Suprapubic skin (tissue), 4 donors: ENCODE measurements at places on chromosomes 5 and 9. TPM values are rescaled to one million over a fixed set of nuclear protein-coding genes. Genes with fewer than 3 reads are reported as not detected.

- peak overlapping the region; percentile 74 for H3K4me3 ChIP-seq
- peaks cover 54% of the 10 kb centered on the region for H3K27me3 ChIP-seq
- no peak for DNase-seq
- H3K36me3 ChIP-seq: no peaks in the 10 kb centered on the region
- H3K4me1 ChIP-seq: peaks cover 38% of the 10 kb centered on the region
Measured at GRCh38 chr5:179342577-179342976, 2.7 kb downstream of the ADAMTS2 start.

- H3K36me3 ChIP-seq: no peaks in the 10 kb centered on the region
- H3K27ac ChIP-seq: no peak overlapping the region
- H3K27me3 ChIP-seq: no peaks in the 10 kb centered on the region
- peaks cover 14% of the 10 kb centered on the region for H3K4me1 ChIP-seq
Measured at GRCh38 chr5:14009575-14009974, 65.1 kb upstream of the DNAH5 start.

DNA sequence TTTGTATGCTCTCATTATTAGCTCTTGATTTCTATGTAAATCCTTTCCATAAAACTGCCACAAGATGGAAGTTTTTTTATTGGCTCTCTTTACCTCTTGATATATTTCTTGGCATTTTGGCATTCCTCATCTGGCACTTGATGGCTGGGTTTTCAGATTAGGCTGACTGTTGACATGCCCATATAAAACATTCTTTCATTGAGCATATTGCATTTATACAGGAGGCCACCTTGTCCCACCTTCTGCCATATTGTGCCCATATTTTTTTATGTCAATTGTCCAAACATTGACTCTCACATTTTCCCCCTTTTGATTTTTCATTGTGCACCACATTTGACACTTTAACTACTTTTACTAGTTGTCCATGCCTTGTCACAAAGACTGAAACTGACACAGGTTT, 182.9 kb downstream of the MEF2C start:
- H3K27ac ChIP-seq: no peak overlapping the region
- no peaks in the 10 kb centered on the region for H3K36me3 ChIP-seq
- H3K4me3 ChIP-seq: no peak overlapping the region

DNA sequence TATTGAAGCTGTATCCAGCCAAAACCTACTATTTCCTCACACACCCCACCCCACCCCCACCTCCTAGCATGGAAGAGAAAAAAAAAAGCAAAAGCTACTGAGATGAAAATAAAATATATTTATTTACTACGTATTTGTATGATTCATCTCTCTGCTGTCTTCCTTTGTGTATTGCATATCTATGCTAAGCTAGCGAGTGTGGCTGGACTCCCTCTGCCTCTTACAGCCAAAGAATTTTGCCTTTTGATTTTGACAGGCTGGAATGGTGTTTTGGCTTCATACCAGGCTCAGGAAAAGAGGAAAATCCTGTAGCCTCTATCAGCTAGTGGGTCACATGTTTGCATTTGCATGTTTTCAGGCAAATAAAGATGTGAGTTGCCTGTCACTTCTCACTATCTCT, 2.2 kb downstream of the ABLIM3 start:
- DNase-seq: no peak
- H3K4me1 ChIP-seq: peaks cover 35% of the 10 kb centered on the region
- no peaks in the 10 kb centered on the region for H3K36me3 ChIP-seq
- H3K27ac ChIP-seq: peak overlapping the region; percentile 72

OCLN gene
- 38.3 TPM for total RNA-seq

- peaks cover 2% of the 10 kb centered on the region for H3K4me1 ChIP-seq
- no peak overlapping the region for H3K4me3 ChIP-seq
- H3K36me3 ChIP-seq: no peaks in the 10 kb centered on the region
- H3K27me3 ChIP-seq: no peaks in the 10 kb centered on the region
Measured at GRCh38 chr5:79505138-79505537, 8.8 kb downstream of the HOMER1 start.

GRCh38 chr5:8826508-8826907, 719.4 kb downstream of the SEMA5A start:
- H3K4me1 ChIP-seq: no peaks in the 10 kb centered on the region
- H3K27ac ChIP-seq: no peak overlapping the region
- H3K27me3 ChIP-seq: no peaks in the 10 kb centered on the region
- DNase-seq: no peak

DNA sequence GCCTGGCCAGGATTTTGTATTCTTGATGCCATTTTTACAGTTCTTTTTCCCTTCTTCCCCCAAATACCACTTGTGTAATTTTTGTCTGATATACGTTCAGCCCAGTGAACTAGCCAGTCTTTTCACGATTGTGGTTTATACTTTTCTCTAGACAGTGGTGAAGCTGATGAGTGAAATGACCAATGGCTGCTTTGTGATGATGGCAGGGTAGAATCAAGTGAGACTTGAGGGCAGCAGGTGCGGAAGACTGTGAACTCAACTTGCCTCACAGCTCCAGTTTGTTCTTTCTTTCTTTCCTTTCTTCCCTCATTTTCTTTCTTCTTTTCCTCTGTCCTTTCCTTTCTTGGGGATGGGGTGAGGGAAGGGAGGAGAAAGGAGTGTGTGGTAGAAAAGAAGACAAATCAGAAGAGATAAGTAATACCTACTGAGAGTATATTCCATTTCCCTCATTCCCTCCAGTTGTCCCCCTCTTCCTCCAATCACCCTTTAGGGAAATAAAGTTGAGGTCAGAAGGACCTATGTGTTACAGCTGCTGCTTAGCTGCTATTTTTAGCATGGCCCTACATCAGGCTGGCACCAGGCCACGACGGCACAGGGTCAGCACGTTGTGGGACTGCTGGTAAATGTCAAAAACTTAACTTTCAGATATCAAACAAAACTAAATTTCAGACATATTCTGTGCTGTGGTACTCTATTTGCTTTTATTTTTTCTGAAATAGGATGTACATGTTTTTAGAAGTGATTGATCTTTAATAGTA, 12.3 kb downstream of the ZSWIM6 start:
- peaks cover 13% of the 10 kb centered on the region for H3K4me1 ChIP-seq
- H3K27me3 ChIP-seq: no peaks in the 10 kb centered on the region
- no peaks in the 10 kb centered on the region for H3K36me3 ChIP-seq
- no peak overlapping the region for H3K27ac ChIP-seq

- H3K36me3 ChIP-seq: peaks cover 23% of the 10 kb centered on the region
- DNase-seq: no peak
- peaks cover 50% of the 10 kb centered on the region for H3K4me1 ChIP-seq
- peak overlapping the region; percentile 75 for H3K4me3 ChIP-seq
- H3K27ac ChIP-seq: peak overlapping the region; percentile 92
Measured at GRCh38 chr5:58458743-58459145, 1.1 kb downstream of the PLK2 start.

GRCh38 chr9:115794921-115795475, 358.6 kb upstream of the PAPPA start:
- DNase-seq: no peak
- no peak overlapping the region for H3K27ac ChIP-seq
- no peaks in the 10 kb centered on the region for H3K4me1 ChIP-seq

GRCh38 chr5:140108093-140109017, 5.6 kb upstream of the PURA start:
- peak overlapping the region; percentile 71 for H3K4me3 ChIP-seq
- DNase-seq: peak; percentile 71
- H3K27ac ChIP-seq: peak overlapping the region; percentile 96
- H3K36me3 ChIP-seq: no peaks in the 10 kb centered on the region
- H3K27me3 ChIP-seq: no peaks in the 10 kb centered on the region

PPP3R2 gene
- not detected for total RNA-seq

RNF180 gene
- 11.3 TPM for total RNA-seq

- H3K4me3 ChIP-seq: no peak overlapping the region
- peak overlapping the region; percentile 40 for H3K27ac ChIP-seq
- H3K4me1 ChIP-seq: peaks cover 19% of the 10 kb centered on the region
Measured at GRCh38 chr9:115234094-115234493, 116.1 kb upstream of the TNC start.

CD72 gene
- total RNA-seq: 3.7 TPM

SPINK4 gene
- total RNA-seq: not detected

DNA sequence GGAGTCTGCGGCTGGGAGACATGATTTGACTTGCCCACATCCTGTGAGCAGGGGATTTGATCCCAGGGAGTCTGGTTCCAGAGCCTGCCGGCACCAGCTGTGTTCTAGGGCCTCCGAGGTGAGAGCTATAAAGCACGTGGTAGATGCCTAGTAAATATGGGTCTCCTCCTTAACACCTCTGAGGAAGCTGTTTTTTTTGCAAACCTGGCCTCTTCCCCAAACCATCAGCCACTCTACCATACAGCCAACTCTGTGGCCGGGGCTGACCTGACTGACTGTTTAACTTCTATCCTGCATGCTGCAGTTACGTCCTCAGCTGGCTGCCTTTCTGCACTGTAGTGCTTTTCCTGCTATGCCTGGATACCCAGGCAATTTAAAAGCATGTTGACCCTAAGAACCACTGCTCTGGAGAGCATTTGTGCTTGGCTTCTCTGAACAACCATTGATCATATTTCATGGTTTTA, 220.5 kb downstream of the SLIT3 start:
- no peaks in the 10 kb centered on the region for H3K27me3 ChIP-seq
- no peak overlapping the region for H3K4me3 ChIP-seq
- H3K27ac ChIP-seq: no peak overlapping the region
- H3K4me1 ChIP-seq: no peaks in the 10 kb centered on the region
- no peaks in the 10 kb centered on the region for H3K36me3 ChIP-seq

GRCh38 chr9:82513242-82513751, 524.7 kb downstream of the SPATA31D1 start:
- no peaks in the 10 kb centered on the region for H3K27me3 ChIP-seq
- no peak overlapping the region for H3K4me3 ChIP-seq
- peaks cover 18% of the 10 kb centered on the region for H3K4me1 ChIP-seq
- DNase-seq: no peak
- H3K36me3 ChIP-seq: no peaks in the 10 kb centered on the region

DNA sequence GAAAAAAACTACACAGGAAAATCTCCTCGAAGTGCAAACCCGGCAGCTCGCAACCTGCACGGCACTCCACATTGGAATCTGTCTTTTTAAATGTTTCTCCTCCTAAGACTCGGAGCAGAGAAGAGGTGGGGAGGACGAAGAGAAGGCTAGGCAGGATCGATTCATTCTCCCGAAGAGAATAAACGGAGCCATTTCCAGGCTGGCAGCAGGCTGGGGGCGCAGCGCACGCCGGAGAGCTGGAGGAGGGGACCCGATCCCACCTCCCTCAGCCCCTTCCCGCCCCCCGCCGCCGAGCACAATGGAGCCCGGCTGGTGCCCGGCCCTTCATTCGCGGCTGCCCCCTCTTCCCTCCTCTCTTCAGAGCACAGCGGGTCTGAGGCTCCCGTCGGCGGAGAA, 628 bp downstream of the HOMER1 start:
- peak overlapping the region; percentile 80 for H3K4me3 ChIP-seq
- peaks cover 40% of the 10 kb centered on the region for H3K4me1 ChIP-seq
- peak overlapping the region; percentile 94 for H3K27ac ChIP-seq
- DNase-seq: peak; percentile 71

- DNase-seq: no peak
- H3K27ac ChIP-seq: no peak overlapping the region
- H3K36me3 ChIP-seq: no peaks in the 10 kb centered on the region
- H3K4me3 ChIP-seq: peak overlapping the region; percentile 23
Measured at GRCh38 chr5:181058786-181059296, 18.8 kb downstream of the BTNL9 start.

TICAM2 gene
- 0.25 TPM for total RNA-seq

- H3K27ac ChIP-seq: no peak overlapping the region
- no peak for DNase-seq
- peaks cover 54% of the 10 kb centered on the region for H3K36me3 ChIP-seq
- no peak overlapping the region for H3K4me3 ChIP-seq
- H3K4me1 ChIP-seq: no peaks in the 10 kb centered on the region
Measured at GRCh38 chr9:26856413-26857032, 36.1 kb downstream of the CAAP1 start.

LCP2 gene
- total RNA-seq: 1.5 TPM

DNA sequence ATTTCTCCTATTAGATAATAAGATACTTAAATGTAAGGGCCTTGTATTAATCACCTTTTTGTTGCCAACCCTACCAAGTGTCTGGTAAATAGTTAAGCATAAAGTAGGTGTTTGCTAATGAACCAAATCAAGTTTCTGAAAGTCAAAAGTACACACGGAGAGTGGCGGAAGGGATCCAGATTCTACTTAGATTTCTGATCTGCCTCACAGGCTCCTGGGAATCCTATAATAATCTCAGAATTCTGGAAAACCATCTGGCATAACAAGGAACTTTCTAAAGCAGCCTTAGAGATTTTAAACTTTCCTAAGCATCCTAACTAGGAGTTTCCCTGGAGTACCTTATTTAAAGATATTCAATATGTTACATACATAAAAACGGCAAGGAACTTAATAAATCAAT, 363.2 kb upstream of the SMC2 start:
- H3K36me3 ChIP-seq: no peaks in the 10 kb centered on the region
- H3K4me1 ChIP-seq: no peaks in the 10 kb centered on the region
- DNase-seq: no peak
- no peak overlapping the region for H3K27ac ChIP-seq

GRCh38 chr5:119706049-119706448, 76.7 kb downstream of the FAM170A start:
- H3K27ac ChIP-seq: no peak overlapping the region
- H3K4me3 ChIP-seq: no peak overlapping the region

- DNase-seq: no peak
- no peaks in the 10 kb centered on the region for H3K27me3 ChIP-seq
- no peaks in the 10 kb centered on the region for H3K36me3 ChIP-seq
- H3K4me3 ChIP-seq: no peak overlapping the region
Measured at GRCh38 chr9:131045300-131046092, 36.5 kb downstream of the LAMC3 start.

CMYA5 gene
- 8.1 TPM for total RNA-seq

- H3K27ac ChIP-seq: no peak overlapping the region
- H3K36me3 ChIP-seq: peaks cover 21% of the 10 kb centered on the region
- no peaks in the 10 kb centered on the region for H3K4me1 ChIP-seq
Measured at GRCh38 chr9:97487861-97488260, 13.6 kb upstream of the TMOD1 start.

DNA sequence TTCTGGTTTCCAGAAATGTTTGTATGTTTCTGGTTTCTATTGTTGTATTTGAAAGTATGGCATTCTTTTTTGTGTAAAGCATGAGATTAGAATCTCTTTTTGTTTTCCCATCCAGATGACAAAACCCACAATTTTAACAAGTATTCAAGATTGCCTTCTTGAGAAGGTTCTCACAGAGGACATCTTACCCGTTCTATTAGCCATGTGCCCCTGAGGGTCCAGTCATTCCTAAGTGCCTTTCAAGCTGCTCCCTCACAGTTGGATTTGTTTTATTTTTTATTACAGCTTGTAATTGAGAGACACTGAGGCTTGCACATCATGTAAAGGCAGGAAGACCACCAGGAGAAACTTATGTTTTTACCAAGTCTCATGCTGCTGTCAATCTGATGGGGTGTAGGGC, 19.3 kb upstream of the LOX start:
- H3K4me3 ChIP-seq: no peak overlapping the region
- H3K27me3 ChIP-seq: no peaks in the 10 kb centered on the region
- no peaks in the 10 kb centered on the region for H3K36me3 ChIP-seq
- no peak overlapping the region for H3K27ac ChIP-seq
- H3K4me1 ChIP-seq: no peaks in the 10 kb centered on the region
- no peak for DNase-seq

SERF1B gene
- 28.2 TPM for total RNA-seq

GRCh38 chr5:76154009-76154690, 71.0 kb downstream of the SV2C start:
- no peak overlapping the region for H3K27ac ChIP-seq
- H3K36me3 ChIP-seq: no peaks in the 10 kb centered on the region
- no peaks in the 10 kb centered on the region for H3K4me1 ChIP-seq
- no peak overlapping the region for H3K4me3 ChIP-seq
- no peak for DNase-seq
